ENCODE measurements at places on chromosomes 5 and 9. TPM values are rescaled to one million over a fixed set of nuclear protein-coding genes. Genes with fewer than 3 reads are reported as not detected.

GRIN1 gene
- 0.05 TPM for total RNA-seq

ADGRV1 gene
- not detected for total RNA-seq

PLCXD3 gene
- total RNA-seq, result not detected

ZNF367 gene
- total RNA-seq, result 32.5 TPM

DMRT3 gene
- total RNA-seq, result not detected

SPATA31E1 gene
- not detected for total RNA-seq

- H3K27me3 ChIP-seq, result peaks cover 3% of the 10 kb centered on the region
- no peak overlapping the region for H3K27ac ChIP-seq
- DNase-seq, result no peak
- peaks cover 10% of the 10 kb centered on the region for H3K4me1 ChIP-seq
- H3K36me3 ChIP-seq, result no peaks in the 10 kb centered on the region
These were observed 61.2 kb downstream of the MRPS30 start for GRCh38 chr5:44869928-44870327.

DNA sequence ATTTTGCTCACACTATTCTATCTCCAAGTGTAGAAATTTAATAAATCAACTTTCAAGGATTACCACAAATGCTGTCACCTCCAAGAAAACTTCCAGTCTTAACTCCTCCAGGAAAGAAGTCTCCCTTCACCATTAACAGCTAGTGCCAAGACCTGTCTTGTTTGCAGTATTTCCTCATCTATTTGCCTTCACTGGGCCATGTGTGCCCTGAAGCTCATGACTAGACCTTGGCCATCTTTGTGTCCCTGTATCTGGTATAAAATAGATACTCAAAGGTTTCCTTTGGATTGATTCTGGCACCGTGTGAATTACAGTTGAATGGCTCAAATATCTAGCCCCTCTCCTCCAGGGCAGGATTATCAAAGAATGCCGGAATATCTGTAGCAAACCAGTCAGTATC lies 346.7 kb upstream of the KLF4 start:
- no peak overlapping the region for H3K4me3 ChIP-seq
- DNase-seq, result no peak
- no peak overlapping the region for H3K27ac ChIP-seq
- no peaks in the 10 kb centered on the region for H3K27me3 ChIP-seq
- no peaks in the 10 kb centered on the region for H3K4me1 ChIP-seq

GRCh38 chr5:35331956-35332950 lies 102.0 kb upstream of the PRLR start:
- H3K4me1 ChIP-seq, result no peaks in the 10 kb centered on the region
- H3K27me3 ChIP-seq, result peaks cover 4% of the 10 kb centered on the region
- no peak overlapping the region for H3K4me3 ChIP-seq
- no peak overlapping the region for H3K27ac ChIP-seq

DNA sequence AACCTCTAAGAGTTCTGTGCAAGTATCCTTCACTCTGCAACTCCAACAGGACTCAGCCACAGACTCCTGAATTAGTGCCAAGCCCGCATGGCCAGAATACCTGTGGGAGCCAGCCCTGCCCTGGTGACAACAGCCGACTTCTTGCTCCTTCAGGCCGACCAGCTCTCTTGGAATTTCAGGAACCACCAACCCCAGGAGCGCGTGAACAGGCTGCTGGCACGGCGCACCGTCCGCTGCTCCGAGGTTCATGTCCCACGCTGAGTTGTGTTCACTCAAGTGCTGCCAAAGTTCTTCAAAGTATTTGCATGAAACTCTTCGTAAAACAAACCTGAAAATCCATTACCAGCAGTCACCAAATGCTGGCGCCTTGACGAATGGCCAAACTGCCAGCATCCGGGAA lies 232.8 kb downstream of the NR2F1-AS1 start:
- H3K27me3 ChIP-seq, result no peaks in the 10 kb centered on the region
- H3K36me3 ChIP-seq, result no peaks in the 10 kb centered on the region
- no peaks in the 10 kb centered on the region for H3K4me1 ChIP-seq

GRCh38 chr5:163190283-163190682 lies 247.1 kb upstream of the CCNG1 start:
- no peak overlapping the region for H3K4me3 ChIP-seq
- no peak for DNase-seq
- no peak overlapping the region for H3K27ac ChIP-seq

- no peaks in the 10 kb centered on the region for H3K36me3 ChIP-seq
- H3K27ac ChIP-seq, result no peak overlapping the region
- peaks cover 13% of the 10 kb centered on the region for H3K4me1 ChIP-seq
- H3K27me3 ChIP-seq, result no peaks in the 10 kb centered on the region
- DNase-seq, result no peak
These were observed 211.4 kb downstream of the FSTL4 start for GRCh38 chr5:133400831-133401351.

DNA sequence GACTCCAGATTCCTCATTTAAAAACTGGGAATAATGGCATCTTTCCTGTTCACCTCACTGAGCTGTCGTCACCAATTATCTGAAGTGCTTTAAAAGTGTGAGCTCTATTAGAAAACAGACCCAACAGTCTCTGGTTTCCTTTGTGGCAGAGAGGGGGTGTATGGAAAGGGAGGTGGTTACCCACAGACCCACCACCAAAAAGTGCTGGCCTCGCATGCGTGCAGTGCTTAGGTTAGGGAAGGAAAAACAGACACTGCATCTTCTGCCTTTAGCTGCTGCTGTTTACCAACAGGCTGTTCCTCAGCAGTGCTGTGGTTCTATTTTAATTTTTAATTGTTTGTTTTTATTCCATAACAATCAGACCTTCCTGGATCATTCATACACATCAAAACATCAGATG lies 249.6 kb downstream of the PIK3R1 start:
- peaks cover 5% of the 10 kb centered on the region for H3K27me3 ChIP-seq
- no peak overlapping the region for H3K4me3 ChIP-seq
- H3K36me3 ChIP-seq, result no peaks in the 10 kb centered on the region
- no peak overlapping the region for H3K27ac ChIP-seq
- peak; percentile 26 for DNase-seq
- H3K4me1 ChIP-seq, result peaks cover under 1% of the 10 kb centered on the region

- H3K36me3 ChIP-seq, result no peaks in the 10 kb centered on the region
- no peaks in the 10 kb centered on the region for H3K4me1 ChIP-seq
- no peak overlapping the region for H3K4me3 ChIP-seq
- peaks cover 35% of the 10 kb centered on the region for H3K27me3 ChIP-seq
- H3K27ac ChIP-seq, result no peak overlapping the region
These were observed 5.8 kb upstream of the TGFBI start for GRCh38 chr5:136022965-136023364.

- H3K36me3 ChIP-seq, result peaks cover 2% of the 10 kb centered on the region
- no peak overlapping the region for H3K27ac ChIP-seq
- H3K27me3 ChIP-seq, result peaks cover 17% of the 10 kb centered on the region
- H3K4me1 ChIP-seq, result peaks cover 8% of the 10 kb centered on the region
- no peak for DNase-seq
These were observed 254.3 kb downstream of the MAST4 start for GRCh38 chr5:66850354-66851075.

DNA sequence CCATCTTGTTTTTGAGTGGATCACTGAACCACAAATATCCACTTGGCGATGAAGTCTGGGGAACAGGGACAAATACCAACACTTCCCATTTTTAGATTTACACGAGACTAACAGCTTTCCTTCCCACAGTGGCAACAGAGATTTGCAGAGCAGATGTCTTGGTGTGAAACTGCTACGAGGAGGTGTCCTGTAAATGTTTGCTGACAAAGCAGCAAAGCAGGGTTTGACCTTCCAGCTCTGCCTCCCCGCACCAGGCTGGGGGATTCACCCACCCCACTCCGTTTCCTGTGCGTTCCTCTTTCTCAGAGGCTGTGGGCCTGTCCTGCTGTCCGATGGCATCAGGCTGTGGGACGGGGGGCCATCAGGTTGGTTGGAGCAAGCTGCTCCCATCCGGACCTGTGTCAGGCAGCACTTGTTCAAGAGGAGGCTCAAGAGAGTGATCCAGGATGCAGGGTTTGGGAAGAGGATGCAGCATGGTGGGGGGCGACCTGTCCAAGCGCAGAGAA lies 693 bp upstream of the RGS3 start:
- no peak overlapping the region for H3K4me3 ChIP-seq
- no peaks in the 10 kb centered on the region for H3K4me1 ChIP-seq
- DNase-seq, result no peak
- no peaks in the 10 kb centered on the region for H3K27me3 ChIP-seq
- H3K27ac ChIP-seq, result no peak overlapping the region

DNA sequence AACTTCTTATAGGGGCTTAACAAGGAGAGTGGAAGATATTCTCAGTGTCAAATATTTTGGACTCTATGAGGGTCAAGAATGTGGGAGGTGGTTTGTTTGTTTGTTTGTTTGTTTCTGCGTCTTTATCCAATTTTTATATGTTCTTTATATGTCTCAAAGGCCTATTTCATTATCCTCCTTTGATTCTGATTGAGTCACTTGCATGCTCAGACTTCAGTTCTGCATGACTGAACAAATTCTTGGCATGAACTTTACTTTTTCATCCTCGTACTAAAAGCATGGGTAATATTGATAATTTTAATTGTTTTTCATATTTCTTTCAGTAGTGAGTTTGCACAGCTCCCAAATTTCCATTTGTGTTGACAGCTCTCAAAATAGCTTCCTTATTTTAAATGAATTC lies 19.2 kb upstream of the ERBIN start:
- no peak overlapping the region for H3K27ac ChIP-seq
- no peaks in the 10 kb centered on the region for H3K27me3 ChIP-seq
- no peaks in the 10 kb centered on the region for H3K36me3 ChIP-seq
- H3K4me3 ChIP-seq, result no peak overlapping the region

- peaks cover 15% of the 10 kb centered on the region for H3K36me3 ChIP-seq
- no peak overlapping the region for H3K4me3 ChIP-seq
- H3K27ac ChIP-seq, result no peak overlapping the region
- DNase-seq, result no peak
- no peaks in the 10 kb centered on the region for H3K27me3 ChIP-seq
- H3K4me1 ChIP-seq, result peaks cover 52% of the 10 kb centered on the region
These were observed 52.4 kb upstream of the JAK2 start for GRCh38 chr9:4932681-4933080.

DNA sequence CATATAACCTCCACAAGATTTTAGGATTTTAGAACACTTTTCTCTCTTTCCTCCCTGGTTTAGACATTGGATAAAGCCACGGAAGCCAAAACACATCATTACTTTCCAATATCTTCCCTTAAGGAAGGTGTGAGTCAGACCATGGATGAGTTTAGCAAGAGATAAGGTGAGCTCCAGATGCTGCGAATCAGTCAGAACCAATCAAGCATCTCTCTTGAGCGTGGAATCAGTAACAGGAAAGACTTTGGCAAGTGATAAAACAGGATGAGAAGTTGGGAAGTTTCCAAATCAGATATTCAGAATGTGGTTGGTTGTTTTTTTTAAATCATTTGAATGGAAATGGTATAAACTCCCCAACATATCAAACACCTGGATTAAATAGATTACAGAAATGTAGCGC lies 397.8 kb downstream of the EFNA5 start:
- no peak overlapping the region for H3K4me3 ChIP-seq
- H3K36me3 ChIP-seq, result no peaks in the 10 kb centered on the region
- no peaks in the 10 kb centered on the region for H3K4me1 ChIP-seq
- peaks cover 11% of the 10 kb centered on the region for H3K27me3 ChIP-seq
- DNase-seq, result no peak
- H3K27ac ChIP-seq, result no peak overlapping the region

GRCh38 chr5:81639556-81639955 lies 111.3 kb downstream of the SSBP2 start:
- H3K36me3 ChIP-seq, result peaks cover 15% of the 10 kb centered on the region
- H3K4me3 ChIP-seq, result no peak overlapping the region
- H3K4me1 ChIP-seq, result no peaks in the 10 kb centered on the region
- DNase-seq, result no peak
- H3K27me3 ChIP-seq, result no peaks in the 10 kb centered on the region
- H3K27ac ChIP-seq, result no peak overlapping the region

DNA sequence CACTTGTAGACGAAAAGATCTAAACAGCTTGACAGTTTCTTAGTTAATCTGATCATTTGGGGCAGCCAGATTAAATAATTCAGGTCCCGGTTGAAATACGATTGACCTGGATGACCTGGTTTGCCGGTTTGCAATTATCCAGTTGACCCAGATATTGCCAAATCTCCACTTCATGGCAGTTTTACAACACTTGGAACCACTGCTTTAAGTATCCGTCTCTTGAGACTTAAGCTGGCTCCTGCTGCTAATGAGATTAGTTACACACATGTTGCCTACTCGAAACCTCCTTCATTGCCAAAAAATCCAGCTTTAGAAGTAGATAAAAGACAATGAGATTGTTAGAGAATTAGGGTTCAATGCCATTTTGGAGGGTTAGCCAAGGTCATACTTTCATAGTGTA lies 136.2 kb upstream of the HAPLN1 start:
- no peak for DNase-seq
- H3K27ac ChIP-seq, result no peak overlapping the region
- H3K27me3 ChIP-seq, result peaks cover 2% of the 10 kb centered on the region
- H3K4me3 ChIP-seq, result no peak overlapping the region

DNA sequence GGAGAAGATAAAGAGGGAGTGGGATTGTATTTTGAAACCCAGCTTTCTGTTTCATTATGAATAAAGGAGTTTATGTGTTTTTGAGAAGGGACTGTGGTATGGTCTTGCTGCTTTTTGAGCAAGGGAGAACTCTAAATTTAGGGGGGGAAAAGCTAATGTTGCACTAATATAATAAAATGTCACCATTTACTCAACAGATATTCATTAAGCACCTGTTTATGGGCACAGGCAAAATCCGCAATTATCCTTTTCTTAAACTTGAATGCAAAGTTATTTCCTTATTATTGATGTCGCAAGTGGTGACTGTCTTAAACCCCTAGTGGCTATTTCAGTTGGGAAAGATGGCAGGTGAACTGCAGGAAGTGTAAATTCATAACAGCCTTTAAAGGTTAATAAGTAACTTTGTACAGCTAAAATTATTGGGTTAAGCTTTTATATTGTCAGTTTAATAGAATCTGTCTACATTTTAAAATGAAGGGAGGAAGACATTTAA lies 1.5 kb downstream of the CDC42SE2 start:
- H3K36me3 ChIP-seq, result peaks cover 39% of the 10 kb centered on the region
- H3K27ac ChIP-seq, result peak overlapping the region; percentile 95
- peaks cover 46% of the 10 kb centered on the region for H3K4me1 ChIP-seq
- no peaks in the 10 kb centered on the region for H3K27me3 ChIP-seq
- peak; percentile 43 for DNase-seq

GRCh38 chr9:36204906-36205547 lies 14.3 kb downstream of the CLTA start:
- H3K36me3 ChIP-seq, result peaks cover 71% of the 10 kb centered on the region
- no peak overlapping the region for H3K4me3 ChIP-seq
- H3K27ac ChIP-seq, result no peak overlapping the region
- H3K27me3 ChIP-seq, result no peaks in the 10 kb centered on the region

- H3K27ac ChIP-seq, result no peak overlapping the region
- peaks cover 28% of the 10 kb centered on the region for H3K4me1 ChIP-seq
- no peak overlapping the region for H3K4me3 ChIP-seq
- DNase-seq, result no peak
- no peaks in the 10 kb centered on the region for H3K36me3 ChIP-seq
These were observed 19.0 kb upstream of the ACTBL2 start for GRCh38 chr5:57501414-57502201.

DNA sequence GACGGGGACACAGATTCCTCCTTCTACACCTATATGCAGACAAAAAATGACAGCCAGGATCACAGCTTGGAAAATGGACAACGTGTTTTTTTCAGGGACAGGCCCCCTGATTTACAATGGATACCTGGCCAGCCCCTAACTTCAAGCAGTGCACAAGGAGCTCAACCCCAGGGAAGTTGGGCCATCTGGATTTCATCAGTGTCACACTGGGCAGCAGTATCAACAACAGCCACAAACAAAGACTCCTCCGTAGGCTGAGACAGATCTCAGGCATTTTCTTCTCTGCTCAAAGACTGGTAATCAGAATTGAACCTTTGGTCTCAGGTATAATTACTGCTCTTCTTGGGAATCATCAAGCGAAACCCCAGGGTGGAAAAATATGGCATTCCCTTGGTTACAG lies 374.0 kb downstream of the ZNF608 start:
- H3K27me3 ChIP-seq, result no peaks in the 10 kb centered on the region
- no peak overlapping the region for H3K4me3 ChIP-seq
- H3K36me3 ChIP-seq, result no peaks in the 10 kb centered on the region
- no peak overlapping the region for H3K27ac ChIP-seq
- no peak for DNase-seq
